A549 treated with CORT108297 at 1 μM for 4 hours (cell line): ENCODE measurements at places on chromosomes 2 and 18. TPM values are rescaled to one million over a fixed set of nuclear protein-coding genes. Genes with fewer than 3 reads are reported as not detected.

Gene ABCB6
- 23.5 to 36.0 TPM (median 33.7 TPM) in 5 replicates for total RNA-seq

Gene SERPINB13
- total RNA-seq = not detected in 5 replicates

Gene IL36G
- total RNA-seq = not detected in 5 replicates

Gene BOLL
- total RNA-seq = not detected in 5 replicates
